ENCODE measurements at places on chromosomes 11 and 22.

GRCh38 chr11:100229086-100229485, 458.0 kb upstream of the ARHGAP42 start:
- no peak for DNase-seq

DNA sequence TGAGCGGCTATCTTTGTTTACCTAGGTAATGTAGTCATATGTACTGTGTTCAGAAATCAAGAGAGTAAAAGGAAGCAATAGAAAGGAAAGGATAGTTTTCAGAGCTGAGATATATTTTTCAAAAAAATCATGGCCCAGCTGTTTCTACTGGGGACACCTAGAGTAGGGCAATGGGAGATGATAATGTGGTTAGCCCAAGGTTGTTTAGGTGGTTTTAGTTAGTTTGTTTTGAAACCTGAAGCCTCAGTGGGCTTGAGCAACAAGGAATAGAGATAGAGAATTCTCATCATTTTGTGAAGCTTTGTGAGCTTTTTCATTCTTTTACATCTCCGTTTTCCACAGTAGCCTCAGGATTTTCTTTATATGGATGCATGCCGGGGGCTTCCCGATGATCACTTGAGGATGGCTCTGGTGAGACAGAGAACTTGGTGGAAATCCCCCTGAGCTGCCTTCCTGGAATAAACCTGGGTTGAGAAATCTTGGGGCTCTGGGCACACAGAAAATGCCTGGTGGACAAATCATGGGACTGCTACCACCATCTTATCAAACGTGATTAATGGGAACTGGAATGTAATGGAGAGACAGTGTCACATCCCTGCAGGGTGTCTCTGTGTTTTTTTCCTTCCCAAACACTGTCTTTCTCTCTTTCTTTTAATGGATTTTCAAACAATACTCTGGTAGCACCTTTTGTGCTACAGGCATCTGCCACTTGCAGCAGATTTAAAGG, 49.0 kb downstream of the ARHGAP42 start:
- no peak for DNase-seq

GRCh38 chr22:38753948-38754750, 1.6 kb downstream of the SUN2 start:
- no peak for DNase-seq

DNA sequence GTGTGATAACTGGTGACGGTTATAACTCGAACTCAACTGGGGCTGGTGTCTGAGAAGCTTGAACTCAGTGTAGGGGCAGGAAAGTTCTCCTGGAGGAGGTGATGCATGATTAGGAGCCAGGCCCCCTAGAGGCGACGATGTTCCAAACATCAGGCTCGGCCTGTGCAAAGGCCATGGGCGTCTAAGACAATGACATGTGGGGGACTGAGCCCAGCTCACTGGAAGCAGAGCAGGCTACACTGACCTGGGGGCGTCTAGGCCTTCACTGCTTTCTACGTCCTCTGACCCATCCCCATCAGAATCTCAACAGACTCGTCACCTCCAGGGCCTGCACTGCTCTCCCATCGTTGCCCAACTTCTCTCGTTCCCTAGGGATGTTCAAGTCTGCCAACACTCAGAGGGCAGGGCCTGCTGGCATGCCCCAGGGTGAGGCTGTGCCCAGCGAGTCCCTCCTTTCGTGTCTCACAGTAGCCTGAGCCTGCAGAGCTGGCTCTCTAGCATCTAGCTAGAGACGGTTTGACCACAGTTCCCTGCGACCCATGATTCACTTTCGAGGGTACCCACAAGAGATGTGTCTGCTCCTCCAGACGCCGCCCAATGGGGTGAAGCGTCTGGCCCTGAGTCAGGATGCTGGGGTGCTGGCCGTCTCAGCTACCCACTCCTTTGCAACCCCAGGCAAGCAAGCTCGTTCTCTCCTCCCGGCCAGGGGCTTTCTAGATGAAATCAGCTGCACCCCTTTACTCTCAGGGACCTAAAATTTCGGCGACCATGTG, 1.1 kb upstream of the ATG16L2 start:
- peak; percentile 71 for DNase-seq

DNA sequence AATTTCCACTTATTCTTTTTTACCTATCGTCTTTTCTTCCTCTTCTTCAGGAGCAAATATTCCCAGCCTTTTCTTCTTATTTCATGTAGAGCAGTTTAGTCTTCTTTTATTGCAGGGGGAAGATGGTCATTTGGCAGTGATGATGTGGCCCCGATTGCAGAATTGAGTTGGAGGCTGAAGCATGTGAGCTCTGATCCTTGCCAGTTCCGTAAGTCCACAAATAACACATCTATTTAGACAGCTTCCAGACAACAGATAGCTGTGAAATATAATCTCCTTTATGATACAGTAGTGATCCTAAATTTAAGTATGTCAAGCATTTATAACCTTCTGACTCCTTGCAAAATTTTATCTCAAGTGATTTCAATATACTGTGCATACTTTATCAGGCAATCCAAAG, 27.5 kb downstream of the REXO2 start:
- no peak for DNase-seq

- DNase-seq, result no peak
These were observed 21.7 kb downstream of the SLC35F2 start for GRCh38 chr11:107836851-107837250.

DNA sequence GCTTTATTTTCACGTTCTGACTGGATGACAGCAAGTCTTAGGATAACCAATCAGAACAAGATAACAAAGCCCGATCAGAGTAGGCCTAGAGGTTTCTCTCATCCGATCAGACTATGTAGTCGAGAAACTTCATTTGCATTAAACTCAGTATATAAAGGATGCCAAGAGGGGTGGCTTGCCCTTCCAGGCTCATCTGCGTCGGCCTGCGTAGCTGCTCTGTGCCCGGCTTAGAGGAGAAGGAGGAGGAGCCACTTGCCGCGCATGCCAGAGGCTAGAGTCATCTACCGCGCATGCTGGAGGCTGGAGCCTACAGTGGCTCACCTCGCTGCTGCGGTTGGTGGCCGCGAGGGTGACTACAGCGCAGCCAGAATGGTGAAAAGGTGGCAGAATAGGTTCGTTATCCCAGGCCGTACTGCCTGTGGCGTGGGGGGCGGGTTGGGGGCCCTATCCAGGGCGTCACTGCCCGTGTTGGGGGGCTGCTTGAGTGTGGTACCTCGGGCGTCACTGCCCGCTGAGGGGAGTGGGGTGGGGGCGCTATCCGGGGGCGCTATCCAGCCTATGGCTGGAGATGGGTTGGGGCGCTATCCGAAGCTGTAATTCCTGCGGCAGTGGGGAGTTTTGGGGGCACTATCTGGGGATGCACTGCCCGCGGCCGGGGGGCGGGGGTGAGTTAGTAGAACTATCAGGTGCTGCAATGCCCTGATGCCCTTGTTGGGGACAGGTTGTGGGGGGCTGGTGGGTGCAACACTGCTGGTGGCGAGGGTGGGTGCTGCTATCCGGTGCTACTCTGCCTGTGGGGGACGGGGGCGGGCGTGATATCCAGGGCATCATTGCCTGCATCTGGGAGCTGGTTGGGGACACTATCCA, at the start of gene RFPL2:
Gene RFPL2 (minus strand): TSS at position 218 of the 867 bp plus-strand sequence. CDS start 2,622 bp downstream, outside the sequence.
- peak; percentile 66 for DNase-seq

- DNase-seq, result no peak
These were observed 190.7 kb upstream of the NECTIN1 start for GRCh38 chr11:119919656-119920055.

GRCh38 chr11:12239804-12240371, 129.5 kb downstream of the MICAL2 start:
- no peak for DNase-seq

GRCh38 chr22:39819429-39819828, 74.1 kb downstream of the ENTHD1 start:
- DNase-seq, result no peak

DNA sequence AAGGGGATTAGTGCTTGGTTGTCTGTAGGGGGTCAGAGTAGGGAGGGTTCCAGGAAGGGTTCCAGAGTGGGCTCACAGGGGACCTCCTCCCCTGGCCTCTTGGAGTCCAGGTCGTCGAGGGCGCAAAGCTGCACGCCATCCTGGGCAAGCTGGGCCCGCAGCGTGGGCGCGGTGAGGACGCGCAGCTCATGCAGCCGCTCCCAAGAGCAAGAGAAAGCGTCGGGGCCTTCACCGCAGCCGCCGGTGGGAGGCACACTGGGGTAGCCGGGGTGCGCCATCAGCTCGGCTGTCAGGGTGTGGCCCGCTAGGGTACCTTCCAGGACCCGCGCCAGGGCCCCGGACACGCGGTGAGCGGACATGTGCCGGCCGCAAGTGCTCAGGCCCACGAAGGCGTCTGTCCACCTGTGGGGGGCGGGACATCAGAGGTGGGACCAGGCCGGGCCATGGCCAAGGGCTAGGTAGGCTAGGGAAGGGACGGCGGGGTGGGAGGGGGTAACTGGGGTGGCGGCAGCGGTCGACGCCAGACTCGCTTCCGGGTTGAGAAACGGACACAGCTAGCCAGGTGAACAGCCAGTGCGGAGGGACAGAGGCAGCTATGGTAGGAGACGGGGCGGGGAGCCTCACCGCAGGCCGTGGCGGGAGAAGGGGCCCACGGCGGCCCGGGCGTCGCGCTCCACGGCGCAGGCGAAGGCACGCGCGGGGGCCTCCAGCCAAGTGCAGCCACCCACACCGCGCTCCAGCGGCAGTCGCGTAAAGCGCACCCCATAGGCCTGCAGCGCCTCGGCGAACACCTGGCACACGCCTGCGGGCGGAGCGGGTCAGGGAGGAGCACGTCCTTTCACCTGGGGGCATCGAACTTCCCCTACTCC, 1.2 kb downstream of the YDJC start:
- no peak for DNase-seq

GRCh38 chr22:33952776-33953175, 32.5 kb upstream of the LARGE1 start:
- no peak for DNase-seq

DNA sequence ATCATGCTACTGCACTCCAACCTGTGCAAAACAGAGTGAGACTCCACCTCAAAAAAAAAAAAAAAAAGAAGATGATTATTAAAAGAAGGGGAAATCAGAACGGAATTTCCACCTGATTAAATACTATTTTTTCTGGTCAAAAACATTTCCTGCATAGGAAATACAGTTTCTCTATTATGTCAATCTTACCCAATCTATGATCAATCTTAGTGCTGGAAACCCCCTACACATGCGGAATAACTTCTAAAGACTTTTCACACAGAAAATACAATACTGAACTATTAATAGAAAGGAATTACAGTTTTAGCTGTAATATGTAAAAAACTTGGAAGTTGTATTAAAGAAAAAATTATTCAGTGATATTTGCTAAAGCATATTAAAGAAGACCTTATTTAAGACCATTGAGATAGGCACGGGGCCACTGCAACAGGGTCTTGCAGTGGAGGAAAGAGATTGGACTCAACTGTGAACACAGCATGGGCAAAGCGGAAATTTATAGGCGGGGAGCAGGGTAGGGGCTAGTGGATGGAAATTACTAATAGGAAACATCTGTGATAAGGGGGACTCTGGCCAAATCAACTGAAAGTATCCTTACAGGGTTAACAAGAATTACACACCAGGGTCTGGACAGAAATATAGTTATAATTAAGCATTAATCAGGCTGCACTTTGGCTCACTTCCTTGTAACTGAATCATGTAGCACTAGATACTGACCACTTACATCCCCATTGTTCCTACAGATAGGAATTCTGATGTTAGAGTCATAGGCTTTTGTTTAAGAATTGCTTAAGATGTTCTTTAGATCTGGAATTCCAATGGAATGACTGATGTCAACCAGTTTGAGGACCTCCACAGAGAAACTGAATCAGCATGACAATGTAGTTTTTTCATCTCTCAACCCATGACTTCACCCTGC, 411.5 kb upstream of the DDI1 start:
- no peak for DNase-seq

DNA sequence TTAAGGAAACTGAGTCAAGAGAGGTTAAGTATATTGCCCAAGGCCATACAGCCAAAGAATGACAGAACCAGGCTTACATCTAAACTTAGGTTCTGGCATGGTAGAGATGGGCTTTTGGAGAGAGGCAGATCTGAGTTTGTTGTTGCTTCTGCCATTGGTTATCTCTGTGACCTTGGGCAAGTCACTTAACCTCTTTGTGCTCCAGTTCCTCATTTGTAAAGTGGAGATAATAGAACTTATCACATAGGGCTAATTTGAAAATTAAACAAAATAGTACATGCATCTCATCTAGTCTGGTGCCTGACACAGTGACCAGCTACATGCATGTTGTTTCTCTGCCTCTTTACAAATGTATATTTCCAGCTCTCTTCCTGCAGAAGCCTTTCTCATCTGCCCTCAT, 47.0 kb upstream of the PLET1 start:
- DNase-seq, result no peak

- DNase-seq, result no peak
These were observed 56.1 kb downstream of the APIP start for GRCh38 chr11:34860034-34860433.

GRCh38 chr11:19279451-19279850, 38.7 kb upstream of the E2F8 start:
- DNase-seq, result peak; percentile 22

DNA sequence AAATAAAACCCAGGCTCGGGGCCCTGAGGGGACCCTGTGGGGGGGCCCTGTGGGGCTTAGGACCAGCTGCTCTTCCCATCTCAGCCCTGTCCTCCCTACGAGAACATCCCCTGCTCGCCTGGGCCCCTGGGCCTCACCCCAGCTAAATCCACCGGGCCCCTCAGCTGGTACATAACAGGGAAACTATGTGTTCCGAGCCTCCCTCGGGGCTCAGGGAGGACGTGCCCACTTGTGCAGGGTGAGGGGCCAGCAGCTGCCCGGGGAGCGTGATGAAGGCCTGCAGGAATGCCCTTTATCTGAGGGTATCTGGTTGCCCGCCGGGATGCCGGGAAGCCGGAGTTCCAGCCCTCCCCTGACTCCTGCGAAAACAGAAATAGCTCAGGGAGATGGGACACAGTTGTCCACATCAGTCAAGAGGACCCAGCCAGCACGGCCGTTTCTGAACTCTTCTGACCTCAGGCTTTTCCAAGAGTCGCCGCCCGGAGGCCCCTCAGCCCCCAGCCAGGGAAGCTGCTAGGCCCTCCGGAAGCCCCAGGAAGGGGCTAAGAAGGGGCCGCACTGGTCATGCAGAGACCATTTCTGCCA, 20.6 kb downstream of the MRPL23 start:
- no peak for DNase-seq

DNA sequence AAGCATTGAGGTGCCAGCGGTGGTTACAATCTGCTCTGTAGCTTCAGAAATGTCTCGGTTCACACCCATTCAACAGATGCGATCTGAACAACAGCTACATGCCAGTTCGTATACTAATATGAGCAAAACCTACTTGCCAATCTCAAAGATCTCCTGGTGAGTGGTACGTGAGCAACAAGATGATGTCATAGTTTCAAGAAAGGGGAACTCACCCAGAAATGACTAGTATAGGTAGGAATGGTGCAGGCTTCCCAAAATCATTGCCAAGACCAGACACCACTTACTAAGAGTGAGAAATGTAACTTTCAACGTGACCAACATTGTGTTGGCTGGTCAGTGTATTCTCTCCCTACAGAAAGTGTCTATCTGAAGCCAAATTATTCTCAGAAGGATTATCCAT, 31.1 kb downstream of the OR6Q1 start:
- DNase-seq, result no peak

Data from HCT116 (cell line).